ENCODE measurements at places on chromosomes 5 and 9.

DNA sequence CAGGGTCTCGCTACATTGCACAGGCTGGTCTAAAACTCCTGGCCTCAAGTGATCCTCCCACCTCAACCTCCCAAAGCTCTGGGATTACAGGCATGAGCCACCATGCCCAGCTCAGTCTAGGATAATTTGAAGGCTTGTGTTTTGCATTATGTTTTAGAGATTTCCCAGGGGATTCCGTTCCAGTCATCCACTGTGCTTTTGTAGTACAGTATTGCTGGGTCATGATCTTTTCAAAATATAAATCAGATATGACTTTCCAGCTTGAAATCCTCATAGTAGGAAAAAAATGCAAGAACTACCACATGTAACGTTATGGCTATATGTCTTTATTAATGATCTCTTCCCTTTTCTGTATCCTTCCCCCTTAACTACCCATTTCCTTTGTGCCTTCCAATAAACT lies 338.1 kb downstream of the PRELID2 start:
- DNase-seq, result no peak

DNA sequence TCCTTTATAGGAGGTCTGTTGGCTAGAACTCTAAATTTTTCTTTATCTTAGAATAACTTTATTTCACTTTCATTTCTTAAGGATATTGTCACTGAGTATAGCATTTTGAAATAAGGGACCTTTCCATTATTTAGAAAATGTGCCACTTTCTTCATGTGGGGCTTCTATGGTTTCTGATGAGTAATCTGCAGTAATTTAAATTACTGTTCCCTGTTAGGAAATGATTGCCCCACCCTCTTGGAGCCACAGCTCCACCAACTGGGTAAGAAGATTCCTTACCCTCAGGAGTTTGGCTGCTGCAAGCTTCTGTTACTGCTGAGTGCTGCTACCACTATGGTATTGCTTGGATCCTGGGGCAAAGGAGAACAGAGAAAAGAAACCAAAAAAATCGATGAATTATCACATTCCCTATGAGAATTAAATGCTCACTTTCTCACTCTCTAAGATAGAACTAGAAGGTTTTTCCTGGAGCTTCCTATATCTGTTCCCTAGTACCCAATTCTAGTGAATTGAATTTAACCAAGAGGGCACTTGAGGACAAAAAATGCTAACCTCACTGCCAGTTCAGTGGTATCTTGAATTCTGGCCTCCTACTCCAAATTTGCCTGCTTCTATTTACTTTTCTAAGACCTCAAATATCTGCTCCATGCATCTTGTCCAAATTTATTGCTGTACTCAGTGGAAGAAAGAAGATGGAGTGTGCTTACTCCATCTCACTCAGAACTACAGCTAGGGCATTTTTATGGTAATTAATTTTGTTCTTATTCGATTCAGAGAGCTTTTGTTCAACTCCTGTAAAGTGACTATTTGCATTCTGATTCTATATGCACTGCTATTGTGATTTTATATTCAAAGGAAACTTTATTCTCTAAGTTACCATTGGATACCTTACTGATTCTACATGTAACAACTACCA lies 2111.3 kb downstream of the MAT2B start:
- peak; percentile 33 for DNase-seq

DNA sequence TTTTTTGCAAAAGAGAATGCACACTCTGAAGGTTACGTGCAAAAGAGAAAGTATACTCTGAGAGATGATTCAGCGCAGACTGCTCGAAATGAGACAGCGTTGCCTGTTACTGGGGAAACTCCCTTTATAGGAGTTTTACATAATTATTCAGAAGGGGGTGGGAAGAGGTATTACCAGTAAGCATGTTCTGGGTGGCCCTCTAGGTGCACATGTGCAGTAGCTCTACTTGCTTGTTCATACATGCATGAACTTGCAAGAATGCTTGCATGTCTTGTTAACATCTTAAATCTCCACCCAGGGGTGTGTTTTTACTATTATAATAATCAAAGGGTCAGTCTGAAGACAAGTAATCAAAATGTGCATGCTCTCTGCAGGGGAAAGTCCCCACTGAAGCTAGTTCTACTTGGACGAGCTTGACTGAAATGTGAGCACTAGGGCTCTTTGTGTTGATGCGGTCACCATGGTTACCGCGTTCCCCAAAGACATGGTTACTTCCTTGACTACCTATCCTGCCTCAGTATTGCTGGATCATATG lies 75.5 kb downstream of the SGCD start:
- peak; percentile 72 for DNase-seq

DNA sequence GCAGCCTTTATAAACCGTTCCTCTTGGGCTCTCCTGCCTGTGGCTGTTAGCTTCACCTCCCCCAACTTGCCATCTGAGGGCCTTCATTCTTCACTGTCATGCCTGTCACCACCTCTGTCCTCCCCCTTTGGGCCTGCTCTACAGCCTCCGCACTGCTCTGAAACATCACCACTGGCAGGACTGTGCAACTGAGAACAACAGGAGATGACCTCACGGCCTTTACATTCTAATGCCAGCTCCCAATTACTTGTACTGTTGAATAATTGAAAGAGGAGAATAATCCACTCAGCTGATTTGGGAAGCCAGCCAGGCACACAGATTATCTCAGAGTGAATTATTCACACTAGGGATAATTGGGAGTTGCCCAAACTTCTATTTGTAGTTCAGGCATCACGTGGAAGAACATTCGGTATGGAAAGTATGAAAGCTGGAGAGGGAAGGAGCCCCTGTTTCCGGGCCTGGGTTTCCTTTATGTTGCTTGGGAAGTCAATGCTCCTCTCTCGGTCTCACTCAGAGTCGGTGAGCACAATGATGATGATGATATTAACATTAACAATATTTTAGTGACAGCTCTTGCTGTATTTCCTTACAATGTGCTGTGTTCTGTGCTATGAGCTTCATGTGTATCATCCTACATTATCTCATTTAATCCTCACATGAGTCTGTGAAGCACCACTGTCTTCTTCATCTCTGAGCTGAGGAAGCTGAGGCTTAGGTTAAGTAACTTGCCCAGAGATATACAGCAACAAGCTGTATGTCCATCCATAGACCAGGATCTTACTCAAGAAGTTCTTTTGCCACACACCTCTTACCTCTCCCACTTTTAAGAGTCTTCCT lies 99.3 kb upstream of the LRRTM2 start:
- no peak for DNase-seq

- DNase-seq, result no peak
Observed at GRCh38 chr5:12951846-12952245, 992.6 kb downstream of the DNAH5 start.

DNA sequence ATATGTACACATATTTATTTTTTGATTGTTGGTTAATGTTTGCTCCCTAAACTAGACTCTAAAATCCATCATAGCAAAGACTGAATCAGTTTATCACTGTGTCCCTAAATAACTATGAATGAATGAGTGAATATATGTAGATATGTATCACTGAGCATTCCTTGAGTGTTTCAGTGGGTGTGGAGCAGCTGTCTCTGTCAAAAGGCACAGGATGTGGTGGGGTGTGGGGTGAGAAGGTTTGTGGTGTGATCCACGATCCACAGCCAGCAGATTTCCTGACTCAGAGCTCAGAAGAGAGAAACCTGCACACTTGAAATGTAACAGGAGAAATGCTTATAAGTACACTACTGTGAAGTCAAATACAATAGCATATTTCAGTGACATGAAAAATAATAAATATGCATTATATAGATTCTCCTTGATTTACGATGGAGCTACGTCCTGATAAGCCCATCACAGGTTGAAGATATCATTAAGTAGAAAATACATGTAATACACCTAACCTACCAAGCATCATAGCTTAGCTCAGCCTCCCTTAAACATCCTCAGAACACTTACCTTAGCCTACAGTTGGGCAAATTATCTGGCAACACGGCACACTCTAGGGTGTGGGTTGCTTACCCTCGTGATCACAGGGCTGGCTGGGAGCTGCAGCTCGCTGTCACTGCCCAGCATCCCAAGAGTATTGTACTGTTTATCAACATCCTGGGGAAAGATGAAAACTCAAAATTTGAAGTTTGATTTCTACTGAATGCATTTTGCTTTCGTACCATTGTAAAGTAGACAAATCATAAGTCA lies 287.0 kb downstream of the GAS1 start:
- no peak for DNase-seq

GRCh38 chr5:133746834-133747233 lies 134.5 kb upstream of the FSTL4 start:
- no peak for DNase-seq

DNA sequence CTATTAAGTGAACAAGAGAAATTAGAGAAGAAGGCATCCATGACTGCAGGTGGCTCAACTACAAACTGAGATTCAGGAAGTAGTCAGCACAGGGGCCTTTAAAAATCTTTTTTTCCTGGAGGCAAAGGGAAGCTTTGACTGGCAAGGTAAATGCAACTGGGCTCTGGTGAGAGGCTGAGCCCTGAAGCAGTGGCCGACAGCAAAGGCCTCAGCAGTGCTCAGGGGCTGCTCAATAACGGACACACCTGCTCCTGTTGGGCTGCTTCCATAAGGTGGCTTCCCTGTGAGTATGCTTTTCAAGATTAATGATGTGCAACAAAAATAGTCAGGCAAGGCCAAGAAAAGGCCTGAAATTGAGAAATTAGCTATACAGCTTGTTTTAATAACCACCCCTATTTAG lies 134.2 kb upstream of the RGMB start:
- DNase-seq, result no peak

DNA sequence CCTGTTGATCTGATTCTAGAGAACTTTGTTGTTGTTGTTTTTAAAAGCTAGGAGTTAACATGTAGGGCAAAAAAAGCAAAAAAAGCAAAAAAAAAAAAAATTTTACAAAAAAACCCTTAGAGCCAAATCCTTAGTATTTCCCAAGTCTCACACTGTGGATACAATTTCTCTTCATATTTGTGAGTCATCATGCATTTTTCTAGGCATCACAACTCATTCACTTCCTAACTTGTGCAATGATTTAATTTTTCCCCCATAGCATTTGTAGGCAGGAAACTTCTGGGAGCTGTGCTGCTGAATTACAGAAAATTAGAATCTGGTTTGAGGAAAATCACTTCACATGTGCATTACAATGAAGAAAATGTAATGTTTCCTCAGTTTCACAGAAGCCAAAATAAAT lies 91.9 kb downstream of the MARCHF3 start:
- no peak for DNase-seq

DNA sequence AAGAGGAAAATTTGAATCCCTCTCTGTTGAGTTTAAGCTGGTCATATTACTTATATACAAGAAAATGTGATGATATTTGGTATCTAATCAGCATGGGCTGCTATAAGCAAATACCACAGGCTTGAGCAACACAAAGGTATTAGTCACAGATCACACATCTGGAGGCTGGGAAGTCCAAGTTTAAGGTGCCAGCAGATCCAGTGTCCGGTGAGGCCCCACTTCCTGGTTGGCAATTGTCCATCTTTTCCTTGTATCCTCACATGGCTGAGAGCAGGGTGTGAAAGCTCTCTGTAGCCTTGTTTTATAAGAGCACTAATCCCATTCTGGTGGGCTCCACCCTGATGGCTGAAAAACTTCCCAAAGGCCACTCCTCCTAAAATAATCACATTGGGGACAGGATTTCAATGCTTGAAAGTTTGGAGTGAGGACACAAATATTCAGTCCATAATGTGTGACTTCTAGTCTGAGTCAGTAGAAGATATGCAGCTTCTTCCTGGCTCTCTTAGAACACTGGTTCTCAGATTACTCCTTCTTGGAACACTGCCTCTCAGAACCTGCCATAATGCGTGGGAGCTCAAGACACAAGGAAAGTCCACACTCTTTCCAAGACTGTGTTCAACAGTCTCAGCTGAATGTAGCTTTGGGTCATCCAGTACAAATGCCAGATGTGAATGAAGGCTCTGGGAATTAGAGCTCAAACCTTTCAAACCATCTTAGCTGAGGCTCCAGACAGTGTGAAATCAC lies 124.1 kb downstream of the PRDM9 start:
- no peak for DNase-seq

DNA sequence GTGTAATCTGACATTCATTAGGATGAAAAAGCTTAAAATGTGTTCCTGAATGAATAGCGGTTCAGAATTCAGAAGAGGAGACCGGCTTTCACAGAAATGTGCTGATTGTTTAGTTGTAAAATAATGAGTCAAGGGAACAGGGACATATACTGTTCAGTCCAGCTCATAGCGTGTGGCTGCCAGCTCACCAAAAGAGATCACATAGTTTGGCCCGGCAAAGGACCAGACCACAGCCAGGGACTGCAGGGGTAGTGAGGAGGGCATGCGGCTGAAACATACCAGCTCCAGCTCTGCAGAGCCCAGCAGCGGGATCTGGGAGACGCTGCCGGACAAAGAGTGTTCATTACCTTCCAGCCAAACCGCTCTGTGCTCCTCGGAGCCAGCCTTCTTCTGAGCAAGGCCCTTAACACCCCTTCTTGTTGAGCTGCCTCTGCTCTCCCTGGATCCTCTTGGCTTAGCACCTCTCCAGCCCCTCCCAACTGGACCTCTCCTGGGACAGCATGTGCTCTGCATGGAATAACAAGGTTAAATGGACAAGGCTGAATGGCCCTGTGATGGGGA lies 116.8 kb upstream of the CNTLN start:
- DNase-seq, result no peak

DNA sequence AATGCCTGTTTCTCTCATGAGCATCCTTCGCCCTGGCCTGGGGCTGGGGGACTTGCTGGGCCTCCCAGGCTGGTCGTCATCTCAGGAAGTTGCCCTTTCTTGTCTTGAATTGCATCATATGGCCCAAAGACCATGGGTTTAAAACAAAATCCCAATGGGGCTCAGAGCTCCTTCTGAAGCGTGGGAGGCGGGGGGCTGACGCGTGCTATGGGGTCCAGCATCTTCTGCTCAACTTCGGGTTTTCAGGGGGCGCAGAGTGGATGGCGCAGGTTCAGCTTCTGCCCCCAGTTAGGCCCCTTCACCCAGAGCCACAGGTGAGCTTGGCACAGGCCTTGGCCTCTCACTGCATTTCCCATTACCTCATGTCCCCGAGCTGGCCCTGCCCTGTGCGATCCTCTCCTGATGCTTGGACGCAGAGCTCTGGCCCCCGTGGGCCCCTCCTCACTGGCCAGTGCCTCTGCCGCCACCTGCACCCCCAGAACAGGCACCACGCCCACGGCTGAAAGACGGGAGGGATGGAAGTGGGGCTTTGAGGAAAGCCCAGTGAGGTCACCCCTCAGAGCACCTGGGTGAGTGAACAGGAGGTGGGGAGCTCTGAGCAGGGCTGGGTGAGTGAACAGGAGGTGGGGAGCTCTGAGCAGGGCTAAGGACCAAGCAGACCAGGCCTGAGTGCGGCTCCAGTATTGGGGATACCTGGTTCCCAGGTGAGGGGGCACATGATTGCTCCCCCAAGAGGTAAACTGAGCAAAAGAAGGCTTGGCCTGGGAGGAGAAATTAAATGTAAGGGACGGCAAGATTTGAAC lies 56.0 kb downstream of the TRIP13 start:
- no peak for DNase-seq
